ENCODE measurements at places on chromosomes 6 and 20.

- peak; percentile 6 for DNase-seq
Observed at GRCh38 chr20:22691369-22692118, 107.2 kb upstream of the FOXA2 start.

DNA sequence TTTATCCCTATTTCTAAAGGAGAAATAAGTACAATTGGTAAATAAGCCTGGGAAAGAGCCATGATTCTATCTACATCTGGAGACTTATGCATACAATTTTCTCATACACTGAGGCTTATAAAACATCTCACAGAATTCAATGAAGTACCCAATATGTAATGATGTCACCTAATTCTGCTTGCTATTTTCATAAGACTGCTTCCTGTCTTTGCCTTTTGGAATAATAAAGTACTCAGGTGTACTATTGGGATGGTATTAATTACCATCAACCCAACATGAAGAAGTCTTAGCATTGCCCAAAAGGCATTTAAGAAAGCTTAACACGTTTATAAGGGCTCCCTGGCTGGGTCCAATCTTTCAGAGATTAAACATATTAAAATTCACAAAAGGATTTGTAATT is 216.4 kb upstream of the TSHZ2 start:
- DNase-seq = no peak

GRCh38 chr6:135086414-135086764 is 31.8 kb upstream of the HBS1L start:
- no peak for DNase-seq

DNA sequence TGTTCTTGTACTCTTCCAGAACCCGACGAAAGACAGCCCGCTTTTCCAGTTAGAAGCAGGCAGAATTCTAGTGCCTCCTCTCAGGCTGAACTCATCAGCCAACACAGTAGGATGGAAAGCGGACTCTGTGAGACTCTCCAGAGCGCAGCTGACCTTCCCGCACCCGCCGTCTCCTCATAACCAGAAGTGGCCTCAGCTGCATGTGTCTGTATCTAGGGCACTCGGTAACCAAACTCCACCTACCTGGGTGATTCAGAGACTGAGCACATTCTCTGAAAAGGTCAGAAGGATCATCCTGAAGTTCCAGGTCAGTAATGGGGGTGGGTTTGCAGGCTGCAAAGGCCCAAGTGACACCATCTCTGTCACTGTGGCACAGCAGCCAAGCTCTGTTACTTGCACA is 66.7 kb upstream of the NFATC2 start:
- DNase-seq = no peak

DNA sequence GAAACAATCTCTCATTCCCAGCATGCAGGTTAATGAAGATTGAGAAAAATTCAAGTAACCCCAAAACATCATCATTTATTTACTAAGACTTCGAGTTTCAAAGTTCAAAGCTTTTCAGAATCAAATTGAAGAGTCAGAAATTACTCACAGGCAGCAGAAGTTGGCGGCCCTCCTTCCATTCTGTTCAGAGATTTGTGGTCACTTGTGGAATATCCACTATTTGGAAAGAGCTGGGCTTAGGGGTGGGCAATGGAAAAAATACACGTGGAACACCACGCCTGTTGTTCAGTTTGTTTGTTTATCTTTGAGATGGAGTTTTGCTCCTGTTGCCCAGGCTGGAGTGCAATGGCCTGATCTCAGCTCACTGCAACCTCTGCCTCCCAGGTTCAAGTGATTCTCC is 108.6 kb upstream of the NAA20 start:
- DNase-seq = no peak
